Anterior cingulate cortex (tissue), 58 donors: ENCODE measurements at places on chromosomes 3 and 15.

DNA sequence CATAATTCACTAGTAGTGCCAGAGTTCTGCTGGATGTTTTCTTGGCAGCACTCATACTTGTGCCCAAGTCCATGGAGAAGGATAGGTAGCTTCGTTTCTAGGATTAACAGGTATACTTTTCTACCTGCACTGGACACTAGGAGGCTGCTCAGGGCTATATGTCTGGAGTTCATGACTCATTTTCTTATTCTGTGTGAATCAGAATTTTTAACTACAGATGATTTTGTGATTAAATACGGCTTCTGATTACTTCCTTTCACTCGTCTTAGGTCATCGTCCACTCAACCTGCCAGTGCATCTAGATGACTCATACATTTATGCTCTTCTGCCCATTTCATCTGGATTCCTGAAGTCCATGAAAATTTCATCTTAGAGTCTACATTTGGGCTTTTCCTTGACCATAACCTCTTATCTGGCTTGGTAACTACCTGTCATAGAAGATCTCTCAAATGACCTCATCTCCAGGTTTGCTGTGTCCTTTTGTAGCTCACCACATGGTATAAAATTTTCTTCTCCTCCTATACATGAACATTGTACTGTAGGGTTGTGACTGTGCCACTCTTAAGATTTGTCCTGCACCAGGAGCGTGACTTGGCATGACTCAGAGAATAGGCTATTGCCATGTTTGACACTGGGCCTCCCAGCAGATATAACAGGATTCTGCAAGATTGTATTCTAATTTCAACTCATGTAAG, 66.7 kb upstream of the GCSAM start:
- DNase-seq, result no peak

GRCh38 chr15:93007994-93008393, 81.0 kb downstream of the RGMA start:
- no peak for DNase-seq

DNA sequence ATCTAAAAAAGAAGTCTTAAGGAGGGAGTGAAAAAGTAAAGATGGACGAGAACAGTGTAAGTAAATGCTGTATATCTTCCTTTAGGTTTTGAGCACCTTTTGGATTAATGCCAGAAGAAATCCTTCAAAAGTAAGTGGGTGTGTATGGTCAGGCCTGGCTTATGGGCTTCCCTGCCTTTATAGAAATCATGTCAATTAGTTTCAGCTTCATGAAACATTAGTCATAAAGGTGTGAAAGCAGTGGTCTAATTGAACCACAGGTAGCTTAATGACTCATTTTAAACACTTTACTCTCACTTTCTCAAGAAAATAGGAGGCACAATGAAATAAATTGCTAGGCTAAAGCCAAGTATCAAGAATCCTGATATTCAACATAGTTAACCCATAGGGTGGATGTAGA, 467.4 kb upstream of the DPPA4 start:
- DNase-seq, result no peak

DNA sequence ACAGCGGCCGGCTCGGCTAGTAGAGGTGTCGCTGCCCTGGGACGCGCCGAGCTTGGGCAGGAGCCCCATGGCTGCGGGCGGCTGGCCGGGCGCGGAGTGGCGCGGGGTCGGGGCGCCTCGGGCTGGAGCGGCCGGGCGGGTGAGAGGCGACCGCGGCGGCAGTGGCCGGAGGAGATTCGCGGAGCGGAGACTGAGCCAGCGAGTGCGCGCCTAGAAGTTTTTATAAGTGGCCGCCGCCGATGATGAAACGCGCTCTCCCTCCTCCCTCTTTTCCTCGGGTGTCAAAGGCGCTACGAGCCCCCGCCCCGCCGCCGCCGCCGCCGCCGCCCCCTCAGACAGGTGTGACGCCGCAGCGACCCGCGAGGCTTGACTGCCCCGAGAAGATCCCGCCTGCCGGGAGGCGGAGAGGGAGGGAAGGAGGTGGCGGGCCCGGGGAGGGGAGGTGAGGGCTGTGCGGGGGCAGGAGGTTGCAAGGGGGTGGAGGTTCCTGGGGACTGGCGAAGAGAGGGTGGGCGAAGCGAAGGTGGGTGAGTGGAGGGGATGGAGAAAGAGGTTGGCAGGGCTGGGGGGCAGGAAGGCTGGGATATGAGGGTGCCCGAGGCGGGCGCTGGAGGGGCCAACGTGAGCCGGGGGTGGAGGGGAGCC, at the start of gene SLCO2A1:
Gene SLCO2A1 (minus strand): TSS at position 192 of the 645 bp plus-strand sequence. CDS start 123 bp downstream, at position 69.
- no peak for DNase-seq

DNA sequence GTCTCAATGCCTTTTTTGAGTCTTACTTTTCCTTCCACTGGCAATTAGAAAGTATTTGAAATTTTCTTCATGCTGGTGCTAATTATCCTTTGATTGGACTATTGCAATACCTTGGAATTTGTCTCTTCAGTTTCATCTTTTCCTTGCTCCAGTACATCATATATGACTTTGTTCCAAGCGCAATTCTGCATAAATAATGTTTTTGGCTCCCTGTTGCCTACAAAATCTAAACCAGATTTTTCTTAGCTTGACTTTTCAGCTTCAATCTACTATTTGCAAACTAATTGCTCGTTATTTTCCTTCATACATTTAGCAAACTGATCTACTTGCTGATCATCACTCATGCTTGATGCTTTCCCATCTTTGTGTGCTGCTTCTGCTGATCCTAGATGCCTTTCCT, 230.8 kb upstream of the GPR149 start:
- DNase-seq, result no peak

GRCh38 chr3:39319249-39319648, 10.3 kb upstream of the CCR8 start:
- DNase-seq, result no peak

- DNase-seq, result no peak
Observed at GRCh38 chr15:95918525-95918924, 412.0 kb upstream of the NR2F2 start.

DNA sequence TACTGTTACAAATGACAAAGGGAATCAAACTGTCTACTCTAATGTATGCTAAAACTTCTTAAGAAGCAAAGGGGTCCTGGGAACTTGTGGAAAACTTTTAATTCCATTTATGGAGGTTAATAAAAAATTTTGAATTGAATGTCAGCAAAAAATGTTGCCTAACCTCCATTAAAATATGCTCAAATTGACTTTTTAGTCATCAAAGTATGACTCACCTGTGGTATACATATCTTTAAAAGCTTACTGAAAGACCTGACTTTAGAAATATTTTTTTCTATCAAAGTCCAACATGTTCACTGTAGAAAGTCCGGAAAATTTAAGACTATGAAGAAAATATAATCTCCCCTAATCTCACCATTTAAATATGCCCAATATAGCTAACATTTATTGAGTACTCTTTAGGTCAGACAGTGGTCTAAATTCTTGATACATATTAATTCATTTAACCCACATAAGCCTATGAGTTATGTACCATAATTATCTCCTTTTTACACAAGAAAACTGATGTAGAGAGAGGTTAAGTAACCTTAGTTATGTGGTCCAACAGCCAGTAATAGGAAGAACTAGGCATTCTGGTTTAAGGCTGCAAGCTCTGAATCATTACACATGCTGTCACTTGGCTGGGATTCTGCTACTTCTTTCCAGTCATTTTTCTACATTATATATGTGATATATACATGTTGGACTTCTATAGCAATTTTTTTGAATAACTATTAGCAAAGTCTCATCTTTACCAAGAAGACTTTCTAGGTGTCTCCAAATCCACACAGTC, 83.6 kb downstream of the PDZRN3 start:
- DNase-seq, result no peak

DNA sequence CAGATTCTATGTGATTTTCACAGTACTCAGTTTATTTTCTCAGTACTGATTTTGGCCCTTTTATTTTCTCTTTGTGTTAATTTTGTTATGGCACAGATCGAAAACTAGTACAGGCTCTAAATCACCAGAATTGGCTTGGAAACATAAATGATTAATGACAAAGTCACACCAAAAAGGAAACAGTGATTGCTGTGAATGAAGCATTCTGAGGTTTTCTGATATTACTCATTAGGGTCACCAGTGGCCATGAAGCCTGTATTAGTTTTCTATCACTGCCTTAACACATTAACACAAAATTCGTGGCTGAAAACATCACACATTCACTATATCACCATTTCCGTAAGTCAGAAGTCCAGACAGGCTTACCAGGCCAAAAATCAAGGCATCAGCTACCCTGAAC, 343.0 kb upstream of the THRB start:
- DNase-seq, result no peak

- no peak for DNase-seq
Observed at GRCh38 chr3:126137490-126138130, 42.8 kb downstream of the ALDH1L1 start.

DNA sequence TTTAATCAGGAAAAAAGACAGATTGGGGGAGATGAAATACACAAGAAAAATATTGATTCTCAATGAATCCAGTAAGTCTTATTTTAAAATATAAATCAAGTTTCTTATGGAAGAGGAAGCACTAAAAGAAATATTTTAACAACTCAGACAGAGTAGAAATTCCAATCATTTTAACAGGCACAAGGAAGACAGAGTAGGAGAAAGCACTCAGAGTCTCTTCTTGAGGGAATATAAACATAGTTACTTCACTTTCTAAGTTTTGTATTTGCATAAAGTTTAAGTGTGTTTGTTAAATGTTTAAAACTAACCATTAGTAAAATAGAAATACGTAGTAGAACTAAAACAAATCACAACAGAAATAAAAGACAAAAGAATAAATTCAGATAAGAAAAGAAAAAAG, 24.5 kb upstream of the RTP4 start:
- DNase-seq, result no peak

GRCh38 chr3:123535580-123535979, 49.3 kb downstream of the HACD2 start:
- no peak for DNase-seq

DNA sequence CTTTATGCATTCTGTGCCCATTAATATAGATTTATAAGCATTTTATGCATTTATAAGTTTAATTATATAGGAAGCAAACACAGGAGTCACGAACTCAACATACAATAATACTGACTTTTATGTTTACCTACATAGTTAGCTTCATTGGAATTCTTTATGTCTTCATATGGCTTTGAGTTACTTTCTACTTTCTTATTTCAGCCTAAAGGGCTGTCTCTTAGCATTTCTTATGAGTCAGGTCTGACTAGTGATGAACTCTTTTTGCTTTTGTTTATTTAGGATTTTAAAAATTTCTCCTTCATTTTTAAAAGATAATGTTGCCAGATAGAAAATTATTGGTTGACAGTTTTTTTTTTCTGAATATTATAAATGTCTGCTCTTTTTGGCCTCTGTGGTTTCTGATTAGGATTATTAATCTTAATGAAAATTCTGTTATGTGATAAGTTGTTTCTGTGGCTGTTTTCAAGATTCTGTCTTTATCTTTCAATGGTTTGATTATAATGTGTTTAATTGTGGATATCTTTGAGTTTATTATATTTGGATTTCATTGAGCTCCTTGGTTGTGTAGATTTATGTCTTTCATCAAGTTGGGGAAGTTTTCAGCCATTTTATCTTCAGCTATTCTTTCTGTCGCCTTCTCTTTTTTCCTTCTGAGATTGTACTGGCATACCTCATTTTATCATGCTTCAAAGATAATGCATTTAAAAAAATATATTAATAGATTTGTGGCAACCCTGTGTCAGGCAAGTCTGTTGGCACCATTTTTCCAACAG, 54.3 kb downstream of the ATP2C1 start:
- no peak for DNase-seq

DNA sequence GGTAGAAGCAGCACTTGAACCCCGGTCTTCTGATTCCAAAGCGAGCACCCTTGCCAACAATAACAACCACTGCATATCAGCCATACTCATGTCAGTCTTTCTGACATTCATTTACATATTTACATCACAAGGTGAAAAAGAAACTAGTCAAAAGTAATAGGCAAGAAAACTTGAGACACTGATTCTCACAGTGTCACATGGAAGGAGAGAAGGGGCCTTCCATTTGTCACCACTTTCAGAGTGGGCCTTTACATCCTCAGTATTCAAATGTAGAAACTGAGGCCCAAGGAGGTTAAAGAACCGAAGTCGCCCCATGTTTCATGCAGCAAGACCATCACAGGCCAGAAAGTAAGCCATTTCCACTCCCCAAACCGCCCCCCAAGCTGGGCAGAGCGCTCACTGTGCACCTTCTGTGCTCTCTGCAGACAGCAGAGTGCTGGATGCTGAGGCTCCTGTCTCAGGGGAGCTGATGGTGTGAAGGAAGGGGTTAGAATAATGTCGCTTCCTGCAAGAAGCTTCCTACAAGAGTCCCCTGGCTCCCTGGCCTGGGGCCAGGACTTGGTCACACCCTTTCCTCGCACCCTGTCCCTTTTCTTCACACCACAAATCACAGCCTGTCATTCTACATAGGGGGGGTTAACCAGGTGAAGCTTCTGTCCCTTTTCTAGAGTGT, 260.1 kb downstream of the UACA start:
- DNase-seq, result no peak

DNA sequence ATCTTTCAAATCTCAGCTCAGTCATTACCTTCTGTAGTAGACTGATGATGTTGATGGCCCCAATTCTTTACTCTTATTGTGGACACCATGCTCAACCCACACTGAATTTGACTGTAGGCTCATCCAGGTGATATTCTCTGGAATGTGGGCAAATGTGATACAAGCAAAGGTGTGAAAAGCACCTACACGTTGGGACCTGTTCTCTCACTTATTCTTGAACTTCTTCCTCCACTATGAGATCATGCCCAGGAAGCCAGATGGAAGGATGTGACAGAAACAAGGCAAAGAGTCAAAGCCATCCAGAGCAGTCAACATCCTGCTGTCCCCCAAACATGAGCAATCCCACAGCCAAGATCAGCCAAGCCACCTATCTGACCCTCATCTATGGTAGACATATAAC, 471.2 kb upstream of the UBE2E2 start:
- DNase-seq, result no peak

- no peak for DNase-seq
Observed at GRCh38 chr3:168951368-168951767, 712.1 kb downstream of the MECOM start.

DNA sequence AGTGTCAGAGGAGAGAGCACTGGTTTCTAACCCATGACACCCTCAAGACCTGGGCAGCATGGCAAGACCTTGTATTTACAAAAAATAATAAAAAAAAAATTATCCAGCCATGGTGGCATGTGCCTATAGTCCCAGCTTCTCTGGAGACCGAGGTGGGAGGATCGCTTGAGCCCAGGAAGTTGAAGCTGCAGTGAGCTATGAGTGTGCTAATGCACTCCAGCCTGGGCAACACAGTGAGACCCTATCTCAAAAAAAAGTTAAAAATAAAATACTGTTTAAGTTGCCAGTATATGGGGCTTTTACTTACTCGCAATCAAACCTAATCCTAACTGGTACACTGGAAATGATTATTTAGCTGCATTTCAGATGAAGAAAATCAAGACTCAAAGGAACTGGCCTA, 20.2 kb downstream of the ILDR1 start:
- DNase-seq, result no peak

- DNase-seq, result no peak
Observed at GRCh38 chr3:131454501-131454900, 48.3 kb downstream of the MRPL3 start.

GRCh38 chr3:29493109-29493508, 212.2 kb downstream of the RBMS3 start:
- DNase-seq, result no peak

- DNase-seq, result no peak
Observed at GRCh38 chr15:41128174-41128902, 12.3 kb upstream of the INO80 start.

GRCh38 chr3:42600958-42601675, 631 bp downstream of the NKTR start:
- no peak for DNase-seq
